ENCODE measurements at places on chromosomes 12 and 14. TPM values are rescaled to one million over a fixed set of nuclear protein-coding genes. Genes with fewer than 3 reads are reported as not detected.

The EID3 gene
- total RNA-seq = 0.72 TPM

- no peak for DNase-seq
Measured at GRCh38 chr12:99600388-99600787, 47.2 kb upstream of the GARIN6 start.

- DNase-seq = no peak
Measured at GRCh38 chr14:61003571-61003970, 22.5 kb downstream of the SLC38A6 start.

- no peak for DNase-seq
Measured at GRCh38 chr12:76142305-76142704, 57.8 kb upstream of the NAP1L1 start.

- DNase-seq = no peak
Measured at GRCh38 chr12:128820723-128821432, 2.9 kb downstream of the SLC15A4 start.

DNA sequence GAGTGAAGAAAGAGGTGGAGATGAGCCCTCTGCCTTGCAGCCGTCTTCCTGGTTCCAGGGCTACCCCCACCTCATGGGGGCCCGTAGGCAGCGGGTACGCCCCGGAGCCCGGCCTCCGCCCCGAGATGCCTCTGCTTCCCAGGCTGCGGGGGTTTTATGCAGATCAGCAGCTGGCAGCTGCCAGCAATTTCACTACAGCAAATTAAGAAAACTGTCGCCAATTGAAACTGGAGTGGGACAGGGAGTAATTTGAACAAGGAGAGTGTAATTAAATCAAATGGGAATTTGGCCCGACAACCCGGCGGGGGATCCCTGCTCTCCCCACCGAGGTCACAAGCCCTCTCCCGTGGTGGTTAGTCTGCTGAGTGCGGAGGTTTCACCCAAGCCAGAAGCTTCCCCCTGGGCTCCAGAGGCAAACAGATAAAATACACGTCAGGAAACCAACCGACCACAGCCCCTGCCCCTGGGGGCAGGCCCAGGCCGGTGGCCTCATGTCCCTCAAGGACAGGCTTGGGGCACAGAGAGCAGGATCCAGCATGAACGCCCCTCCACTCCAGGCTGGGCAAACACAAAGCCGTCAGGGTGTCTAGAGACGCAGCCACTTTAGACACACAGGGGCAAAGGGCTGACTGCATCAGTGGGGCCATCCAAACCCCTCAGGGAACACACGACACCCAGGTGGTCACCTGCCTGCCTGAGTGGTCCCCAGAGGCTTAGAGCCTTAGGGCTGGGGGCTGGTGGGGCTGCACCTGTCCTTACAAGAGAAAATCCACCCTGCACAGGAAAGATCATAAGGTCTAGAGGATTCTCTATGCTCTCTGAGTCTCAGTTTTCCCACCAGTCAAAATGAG lies 53.8 kb downstream of the TESC start:
- DNase-seq = no peak

The SPIC gene
- not detected for total RNA-seq

DNA sequence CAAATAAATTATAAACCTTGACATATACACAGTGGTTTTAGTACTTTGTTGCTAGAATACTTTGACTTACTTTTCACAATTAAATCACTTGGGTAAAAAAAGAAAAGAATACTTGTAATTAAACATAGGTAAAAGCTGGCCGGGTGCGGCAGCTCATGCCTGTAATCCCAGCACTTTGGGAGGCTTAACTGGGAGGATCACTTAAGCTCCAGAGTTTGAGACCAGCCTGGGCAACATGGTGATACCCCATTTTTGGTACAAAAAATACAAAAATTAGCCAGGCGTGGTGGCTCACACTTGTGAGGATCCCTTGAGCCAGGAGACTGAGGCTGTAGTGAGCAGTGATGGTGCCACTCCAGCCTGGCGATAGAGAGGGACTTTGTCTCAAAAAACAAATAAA lies 7.8 kb downstream of the STX2 start:
- DNase-seq = no peak

- DNase-seq = no peak
Measured at GRCh38 chr14:52075371-52075770, 6.5 kb upstream of the NID2 start.

The DBX2 gene
- not detected for total RNA-seq

GRCh38 chr12:131910302-131911027 lies 16.0 kb downstream of the ULK1 start:
- peak; percentile 92 for DNase-seq

DNA sequence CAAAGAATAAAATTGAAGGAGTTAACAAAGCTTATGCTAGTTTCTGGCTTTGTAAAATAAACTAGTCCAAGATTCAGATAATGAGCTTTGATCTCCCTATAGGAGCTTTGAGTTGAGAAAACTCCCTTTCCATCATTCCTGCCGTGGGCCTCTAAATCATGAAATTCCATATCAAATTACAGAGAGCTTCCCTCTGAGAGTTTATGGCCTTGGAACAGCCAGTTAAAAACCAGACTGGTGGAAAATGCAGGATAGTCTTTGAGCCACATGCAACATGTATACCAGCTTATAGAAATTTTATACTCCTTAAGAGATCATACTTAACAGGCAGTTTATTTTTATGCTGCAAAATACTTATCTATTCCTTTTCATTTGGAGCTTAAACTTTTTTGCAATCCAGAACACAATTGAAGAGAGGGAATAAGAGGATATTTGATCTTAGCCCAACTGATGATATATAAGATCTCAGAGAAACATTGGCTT lies 175.8 kb upstream of the ATP2B1 start:
- no peak for DNase-seq

The TAC3 gene
- not detected for total RNA-seq

- no peak for DNase-seq
Measured at GRCh38 chr14:47276931-47277330, 398.5 kb downstream of the MDGA2 start.

DNA sequence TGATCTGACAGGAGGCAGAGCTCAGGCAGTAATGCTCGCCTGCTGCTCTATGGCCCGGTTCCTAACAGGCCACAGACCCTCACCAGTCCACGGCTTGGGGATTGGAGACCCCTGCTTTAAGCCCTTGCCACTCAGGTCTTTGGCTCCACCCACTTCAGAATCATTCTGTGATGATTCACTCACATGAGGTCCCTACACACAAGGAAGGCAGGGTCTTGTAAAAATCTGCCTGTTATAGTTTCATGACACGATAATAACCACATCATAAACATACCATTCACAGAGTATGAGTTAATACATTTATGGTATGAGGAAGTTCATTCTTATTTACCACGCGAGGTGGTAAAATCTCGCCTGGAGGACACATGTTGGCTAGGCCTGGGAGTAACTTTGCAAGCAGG lies 29.0 kb upstream of the MAX start:
- peak; percentile 15 for DNase-seq

DNA sequence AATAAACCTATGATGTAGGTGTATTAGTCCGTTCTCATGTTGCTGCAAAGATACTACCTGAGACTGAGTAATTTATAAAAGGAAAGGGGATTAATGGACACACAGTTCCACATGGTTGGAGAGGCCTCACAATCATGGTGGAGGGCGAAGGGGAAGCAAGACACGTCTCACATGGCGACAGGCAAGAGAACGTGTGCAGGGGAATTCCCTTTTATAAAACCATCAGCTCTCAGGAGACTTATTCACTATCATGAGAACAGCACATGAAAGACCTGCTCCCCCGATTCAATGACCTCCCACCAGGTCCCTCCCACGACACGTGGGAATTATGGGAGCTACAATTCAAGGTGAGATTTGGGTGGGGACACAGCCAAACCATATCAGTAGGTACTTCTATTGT lies 58.7 kb upstream of the DICER1 start:
- DNase-seq = no peak

The PDZRN4 gene
- total RNA-seq = not detected

The KRT2 gene
- total RNA-seq = not detected

GRCh38 chr14:64515053-64515452 lies 10.5 kb downstream of the ZBTB1 start:
- DNase-seq = no peak

GRCh38 chr12:18261906-18262305 lies 588 bp downstream of the PIK3C2G start:
- DNase-seq = no peak

The SERPINA5 gene
- 0.49 TPM for total RNA-seq

The CPM gene
- 0.36 TPM for total RNA-seq

The KIF26A gene
- not detected for total RNA-seq

The TRIP11 gene
- 30.2 TPM for total RNA-seq

The RHEBL1 gene
- total RNA-seq = 13.2 TPM

DNA sequence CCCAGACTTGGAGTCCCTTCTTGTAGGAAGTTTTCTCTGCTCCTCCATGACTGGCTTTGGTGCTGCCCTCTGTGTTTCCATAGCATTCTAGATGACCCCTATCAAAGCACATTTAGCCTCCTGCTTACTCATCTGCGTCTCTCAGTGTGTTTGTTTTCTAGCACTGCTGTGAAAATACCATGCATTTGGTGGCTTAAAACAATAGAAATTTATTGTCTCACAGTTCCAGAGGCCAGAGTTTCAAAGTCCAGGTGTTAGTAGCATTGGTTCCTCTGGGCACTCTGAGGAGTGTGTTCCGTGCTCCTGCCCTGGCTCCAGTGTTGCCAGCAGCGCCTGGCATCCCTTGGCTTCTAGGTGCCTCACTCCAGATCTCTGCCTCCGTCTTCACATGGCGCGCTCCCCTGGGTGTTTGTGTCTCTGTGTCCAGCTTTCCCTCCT lies 86.1 kb downstream of the CACNA1C start:
- DNase-seq = no peak

The ZBTB1 gene
- 28.0 TPM for total RNA-seq

Data from RPMI7951 (cell line).